ENCODE measurements at places on chromosomes 1 and 21.

DNA sequence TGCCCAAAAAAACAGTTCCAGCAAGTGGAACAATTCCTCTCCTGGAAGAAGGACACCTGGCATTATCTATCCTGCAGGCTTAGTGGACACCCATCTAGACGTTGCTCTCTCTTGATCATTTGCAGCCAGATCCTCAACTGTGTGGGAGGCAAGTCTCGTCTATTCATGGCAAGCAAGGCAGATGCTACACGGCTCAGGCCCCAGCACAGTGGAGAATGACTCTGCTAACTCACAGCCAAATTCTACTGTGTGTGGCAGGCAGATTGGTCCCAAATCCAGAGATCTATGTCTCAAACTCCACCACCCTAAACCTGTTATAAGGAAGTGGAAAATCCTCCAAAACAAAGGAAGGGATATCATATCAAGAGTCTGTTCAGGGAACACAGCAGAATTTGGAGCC, 7.0 kb downstream of the TNNT2 start:
- DNase-seq: no peak

DNA sequence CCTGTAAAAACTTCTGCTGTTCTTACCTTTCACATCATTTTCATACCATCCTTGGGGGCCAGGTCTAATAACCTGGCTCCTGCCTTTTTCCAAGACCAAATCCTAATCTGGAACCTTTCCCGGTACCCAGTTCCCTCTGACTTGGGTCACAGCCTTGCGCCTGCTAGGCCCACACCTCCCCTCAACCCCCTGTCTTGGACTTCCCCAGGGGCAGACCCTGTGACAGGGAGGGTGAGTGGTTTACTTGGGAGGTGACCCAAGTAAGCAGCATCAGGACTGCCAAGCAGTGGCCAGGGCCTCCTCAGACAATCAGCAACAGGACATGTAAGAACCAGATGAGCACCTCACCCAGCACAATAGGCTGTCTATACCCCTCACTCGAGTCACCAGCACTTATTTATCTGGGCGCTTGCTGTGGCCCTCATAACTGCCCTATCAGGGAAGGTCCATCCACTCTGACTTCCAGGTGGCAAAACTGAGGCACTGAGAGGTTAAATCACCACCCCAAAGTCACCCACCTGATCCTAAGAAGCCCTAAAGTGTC, 124.7 kb downstream of the MATN1 start:
- DNase-seq: no peak

- DNase-seq: no peak
These were observed 3.3 kb downstream of the ADSS2 start for GRCh38 chr1:244448279-244449036.

DNA sequence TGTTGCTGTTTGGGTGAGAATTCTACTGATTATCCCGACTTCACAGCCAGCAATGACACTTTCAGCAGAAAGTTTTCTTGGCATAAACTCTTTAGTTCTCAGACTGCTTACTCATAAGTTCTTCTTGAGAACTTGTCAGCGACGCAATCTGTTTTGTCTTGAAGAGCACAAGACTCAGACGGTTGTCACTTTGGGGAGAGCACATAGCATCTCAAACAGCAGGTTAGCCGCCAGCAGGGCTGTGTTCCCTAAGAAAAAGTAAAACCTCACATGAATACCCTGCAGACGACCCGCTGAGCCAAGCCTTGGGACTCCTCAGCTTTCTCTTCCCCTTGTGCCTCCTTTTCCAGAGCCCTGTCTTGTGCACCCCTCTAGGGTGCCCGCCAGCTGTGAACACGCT, 11.4 kb downstream of the AGMAT start:
- DNase-seq: no peak

GRCh38 chr1:42418516-42418915, 37.3 kb downstream of the ZMYND12 start:
- DNase-seq: no peak

DNA sequence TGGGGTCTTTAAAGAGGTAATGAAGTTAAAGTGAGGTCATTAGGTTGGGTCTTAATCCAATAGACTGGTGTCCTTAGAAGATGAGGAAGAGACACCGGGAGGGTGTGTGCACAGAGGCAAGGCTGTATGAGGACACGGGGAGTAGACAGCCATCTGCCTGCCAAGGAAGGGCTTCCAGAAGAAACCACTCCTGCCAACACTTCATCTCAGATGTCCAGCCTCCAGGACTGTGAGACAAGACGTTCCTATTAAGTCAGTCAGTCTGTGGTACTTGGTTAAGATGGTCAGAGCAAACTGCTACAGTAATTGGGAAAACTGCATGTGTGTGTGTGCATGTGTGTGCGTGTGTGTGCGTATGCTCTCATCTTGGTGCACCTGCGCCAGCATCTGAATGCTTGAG, 77.1 kb downstream of the RYR2 start:
- no peak for DNase-seq

All from left kidney (tissue), 8 donors.